Naive thymus-derived CD8-positive, alpha-beta T cell (primary cell): ENCODE measurements at places on chromosomes 7 and 10.
A peak's percentile ranks its signal among the peaks of the same experiment; 100 is the strongest.

DNA sequence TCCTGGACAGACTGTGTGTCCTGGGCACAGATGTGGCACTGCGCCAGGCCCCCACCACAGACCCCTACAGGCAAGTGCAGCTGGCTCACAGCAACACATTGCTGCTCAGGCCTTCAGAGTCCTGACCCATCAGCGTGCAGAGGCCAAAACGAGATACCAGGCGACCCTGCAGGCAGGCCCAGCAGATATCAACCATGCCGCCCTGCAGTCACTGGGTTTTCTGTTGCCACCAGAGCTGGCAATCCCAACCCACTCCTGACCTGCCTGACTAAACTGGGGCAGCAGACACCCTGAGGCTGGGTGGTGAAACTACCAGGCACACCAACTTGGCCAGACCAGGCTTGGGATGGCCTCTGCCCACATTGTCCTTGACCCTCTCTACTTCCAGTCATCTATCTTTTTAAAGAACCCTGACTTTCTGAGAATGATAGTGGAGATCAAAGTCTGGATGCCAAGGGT, 20.3 kb downstream of the ZCCHC24 start:
- DNase-seq, result no peak

DNA sequence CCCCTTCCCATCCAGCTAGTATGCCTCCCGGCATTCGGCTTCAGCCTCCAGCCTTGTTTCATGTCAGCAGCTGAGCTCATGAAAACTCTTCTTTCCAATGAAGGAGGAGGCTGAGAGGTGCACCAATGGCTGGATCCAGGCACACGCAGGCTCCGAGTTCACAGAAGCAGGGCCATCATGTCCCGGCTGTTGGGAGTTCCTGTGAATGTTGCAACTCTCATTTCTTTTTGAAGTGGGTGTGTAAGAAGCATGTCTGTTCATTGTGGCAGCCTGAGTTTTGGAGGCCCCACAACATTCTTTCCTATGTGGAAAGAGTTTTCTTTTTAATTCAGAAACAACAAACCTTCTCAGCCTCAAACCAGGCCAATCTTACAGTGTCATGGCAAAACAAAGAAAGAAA, 89.7 kb downstream of the PTPRE start:
- no peak for DNase-seq

GRCh38 chr10:128867819-128868218, 599.2 kb upstream of the MGMT start:
- no peak for DNase-seq

DNA sequence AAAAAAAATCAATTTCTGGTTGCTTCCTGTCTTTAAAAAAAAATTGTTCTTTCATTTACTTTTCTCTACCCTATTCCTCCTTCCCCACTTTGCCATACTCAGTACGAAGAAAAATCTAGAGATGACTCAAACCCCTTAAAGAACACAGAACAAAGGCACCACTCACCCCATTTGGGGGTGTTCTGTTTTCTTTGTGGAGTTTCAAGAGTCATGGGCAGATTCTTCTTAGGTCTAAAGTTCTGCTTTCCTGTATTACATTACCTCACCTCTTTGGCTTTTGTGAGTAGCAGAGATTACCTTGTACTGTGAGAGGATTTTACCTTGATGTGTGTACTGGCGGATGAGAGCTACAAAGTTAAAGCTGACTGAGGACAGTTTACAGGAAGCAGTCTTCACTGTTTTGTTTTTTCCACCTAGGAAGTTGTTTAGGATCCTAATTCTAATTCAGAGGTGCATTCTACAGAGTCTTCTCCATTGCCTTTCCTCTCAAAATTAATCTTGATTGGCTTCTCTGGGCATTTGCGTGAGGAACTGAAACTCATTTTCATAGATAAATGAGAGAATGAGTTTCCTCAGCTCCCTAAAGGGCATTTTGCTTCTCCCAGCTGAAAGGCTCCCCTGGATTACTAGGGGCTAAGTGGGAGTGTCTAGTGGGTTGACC, 20.7 kb downstream of the AVL9 start:
- no peak for DNase-seq

DNA sequence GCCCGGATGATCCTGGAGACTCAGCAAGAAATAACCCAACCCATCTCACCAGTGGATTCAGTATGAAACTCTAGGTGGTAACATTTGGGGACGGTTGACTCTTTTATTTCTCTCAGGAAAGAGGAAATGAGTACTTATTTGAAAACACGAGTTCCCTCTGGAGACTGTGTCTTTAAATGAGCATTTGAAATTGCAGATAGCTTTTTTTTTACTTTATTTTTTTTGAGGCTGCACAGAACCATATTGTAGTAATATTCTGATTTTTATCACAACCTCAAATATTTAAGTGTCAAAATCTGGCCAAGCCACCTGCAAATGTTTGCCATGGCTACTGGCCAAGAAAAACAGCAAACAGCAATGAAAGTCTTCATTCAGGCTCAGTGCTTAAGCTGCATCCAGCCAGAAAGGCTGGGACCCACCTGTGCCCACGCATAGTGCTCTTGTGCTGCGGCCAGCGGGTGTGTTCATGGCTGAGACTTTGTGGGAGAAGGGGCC, 160.8 kb downstream of the CREB5 start:
- no peak for DNase-seq

DNA sequence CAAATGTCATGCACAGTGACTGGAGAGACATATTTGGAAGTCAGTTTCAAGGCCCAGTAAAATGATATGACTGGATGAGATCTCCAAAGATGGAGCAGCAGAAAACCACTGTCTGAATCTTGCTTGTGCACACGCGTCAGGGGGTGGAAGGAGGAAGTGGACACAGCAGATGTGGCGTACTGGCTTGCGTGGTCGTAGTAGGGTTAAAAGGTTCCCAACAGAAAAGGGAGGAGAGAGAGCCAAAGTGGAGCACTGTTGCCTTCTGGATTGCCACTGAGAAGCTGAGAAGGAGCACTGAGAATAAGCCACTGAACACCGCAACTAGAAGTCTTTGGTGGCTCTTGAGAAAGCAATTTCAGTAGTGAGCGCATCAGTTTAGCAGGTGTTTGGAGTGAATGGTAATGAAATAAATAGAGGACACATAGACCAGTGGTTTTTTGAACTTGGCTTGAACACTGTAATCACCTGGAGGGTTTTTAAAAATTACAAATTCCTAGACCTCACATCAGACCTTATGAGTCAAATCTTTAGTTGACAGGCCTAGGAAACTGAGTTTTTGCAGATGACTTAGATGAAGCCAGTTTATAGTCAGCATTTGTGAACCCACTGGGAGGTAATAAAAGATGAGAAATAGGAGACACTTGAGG, 227.3 kb downstream of the PTEN start:
- DNase-seq, result no peak

GRCh38 chr7:34523226-34523918, 134.6 kb upstream of the NPSR1 start:
- no peak for DNase-seq

GRCh38 chr10:95767884-95768556, 12.1 kb downstream of the ENTPD1 start:
- DNase-seq, result no peak

DNA sequence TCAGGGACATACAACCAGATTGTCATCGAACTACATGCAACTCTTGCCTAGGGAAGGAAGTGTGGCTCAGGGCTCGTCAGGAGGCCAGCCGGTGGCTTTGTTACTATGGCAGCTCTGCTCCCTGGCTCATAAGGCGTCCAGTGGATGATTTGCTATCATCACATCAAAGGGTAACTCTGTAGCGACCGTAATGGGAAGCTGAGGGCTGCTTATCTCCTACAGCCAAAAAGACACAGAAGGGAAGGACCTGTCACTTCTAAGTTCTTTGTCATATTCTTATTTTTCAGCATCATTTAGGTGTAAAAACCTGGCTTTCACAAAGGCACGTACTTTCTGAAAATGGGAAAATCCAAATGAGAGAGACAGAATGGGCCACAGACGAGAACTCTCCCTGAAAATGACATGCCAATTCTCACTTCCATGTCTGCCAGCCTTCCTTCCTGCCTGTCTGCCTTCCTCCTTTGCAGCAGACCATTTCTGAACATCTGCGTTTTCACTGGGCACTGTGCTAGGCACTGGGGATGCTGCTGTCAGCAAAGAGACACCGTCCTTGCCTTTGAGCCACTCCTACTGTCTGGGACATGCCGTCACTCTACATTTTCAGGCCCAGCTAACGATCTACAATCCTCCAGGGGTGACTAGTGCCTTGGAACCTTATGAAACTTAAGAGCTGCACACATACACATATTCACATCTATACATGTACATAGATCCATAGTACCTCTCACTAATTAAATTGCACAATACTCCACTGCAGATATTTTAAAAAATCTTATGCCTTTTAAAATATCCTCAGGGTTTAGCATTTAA, 26.9 kb downstream of the ENKUR start:
- DNase-seq, result no peak

DNA sequence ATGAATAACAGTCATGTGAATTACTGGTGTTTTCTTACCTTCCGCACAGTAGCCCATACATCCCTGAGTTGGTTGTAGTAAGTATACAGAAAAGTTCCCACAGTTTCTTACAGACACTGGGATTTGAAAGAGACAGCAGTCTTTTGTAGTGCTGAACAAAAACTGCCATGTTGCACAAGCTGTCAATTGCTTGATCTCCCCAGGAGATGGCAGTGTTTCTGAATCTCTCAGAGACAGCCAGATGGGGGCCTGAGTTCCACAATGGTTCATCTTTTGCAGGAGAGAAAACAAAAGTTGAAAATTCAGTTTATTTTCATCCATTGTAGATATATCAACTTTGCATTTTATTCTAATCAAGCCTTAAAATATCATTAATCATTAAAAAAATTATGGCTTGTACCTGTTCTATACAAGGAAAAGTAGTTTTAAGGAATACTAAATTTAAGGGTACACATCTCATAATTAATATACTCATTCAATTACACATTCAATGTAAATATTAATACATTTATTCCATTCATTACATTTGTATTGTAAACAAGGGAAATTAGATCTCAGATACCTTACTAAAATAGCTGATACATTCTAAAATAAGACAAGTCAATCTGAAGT, 14.5 kb downstream of the VWDE start:
- DNase-seq, result peak; percentile 10

- DNase-seq, result no peak
These were observed 216.3 kb downstream of the GFRA1 start for GRCh38 chr10:116056445-116057293.

GRCh38 chr10:3813986-3814837, 29.2 kb upstream of the KLF6 start:
- DNase-seq, result no peak

DNA sequence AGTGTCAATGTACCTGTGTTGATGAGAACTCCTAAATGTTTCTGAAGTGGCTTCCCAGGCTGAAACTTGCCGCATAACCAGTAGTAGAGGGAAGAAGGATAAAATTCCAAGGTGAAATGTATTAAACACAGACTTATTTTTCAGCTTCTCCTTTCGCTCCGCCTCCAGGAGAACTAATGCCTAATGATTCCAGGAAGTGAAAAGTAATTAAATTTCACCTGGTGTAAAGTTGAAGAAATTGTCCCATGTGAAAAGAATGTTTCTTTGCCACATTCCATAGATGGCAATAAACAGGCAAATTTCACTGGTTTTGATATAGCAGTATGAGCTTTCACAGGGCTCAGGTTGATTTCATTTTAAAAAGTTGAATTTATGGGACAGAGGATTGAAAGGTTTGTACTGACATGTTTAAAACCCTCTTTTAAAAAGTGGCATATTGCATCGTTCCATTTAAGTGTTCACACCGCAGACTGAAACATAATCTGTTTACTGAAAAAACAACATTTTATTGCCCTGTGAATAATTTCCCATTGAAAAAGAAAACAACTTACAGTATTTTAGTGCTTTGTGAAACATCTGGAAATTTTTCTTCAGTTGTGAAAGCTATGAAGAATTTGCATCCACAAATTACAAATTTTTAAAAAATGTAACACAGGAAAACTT, 453.4 kb upstream of the NFE2L3 start:
- no peak for DNase-seq

DNA sequence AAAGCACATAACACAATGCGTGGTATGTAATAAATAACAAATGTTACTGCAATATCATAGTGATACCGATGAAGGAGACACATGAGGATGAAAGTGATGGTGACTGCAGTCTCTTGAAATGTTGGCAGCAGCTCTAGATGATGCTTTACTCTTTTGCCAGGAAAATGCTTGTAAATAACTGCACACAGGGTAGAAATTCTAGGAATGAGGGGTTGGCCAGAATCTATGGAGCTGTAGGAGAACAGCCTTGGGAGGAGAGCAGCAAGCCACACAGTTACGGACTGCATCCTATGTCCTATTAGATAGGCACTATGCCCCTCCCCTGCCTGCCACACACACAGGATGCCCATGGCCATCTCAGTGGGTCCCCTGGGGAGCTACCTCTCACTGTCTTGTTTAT, 97.6 kb upstream of the GSDME start:
- DNase-seq, result no peak

DNA sequence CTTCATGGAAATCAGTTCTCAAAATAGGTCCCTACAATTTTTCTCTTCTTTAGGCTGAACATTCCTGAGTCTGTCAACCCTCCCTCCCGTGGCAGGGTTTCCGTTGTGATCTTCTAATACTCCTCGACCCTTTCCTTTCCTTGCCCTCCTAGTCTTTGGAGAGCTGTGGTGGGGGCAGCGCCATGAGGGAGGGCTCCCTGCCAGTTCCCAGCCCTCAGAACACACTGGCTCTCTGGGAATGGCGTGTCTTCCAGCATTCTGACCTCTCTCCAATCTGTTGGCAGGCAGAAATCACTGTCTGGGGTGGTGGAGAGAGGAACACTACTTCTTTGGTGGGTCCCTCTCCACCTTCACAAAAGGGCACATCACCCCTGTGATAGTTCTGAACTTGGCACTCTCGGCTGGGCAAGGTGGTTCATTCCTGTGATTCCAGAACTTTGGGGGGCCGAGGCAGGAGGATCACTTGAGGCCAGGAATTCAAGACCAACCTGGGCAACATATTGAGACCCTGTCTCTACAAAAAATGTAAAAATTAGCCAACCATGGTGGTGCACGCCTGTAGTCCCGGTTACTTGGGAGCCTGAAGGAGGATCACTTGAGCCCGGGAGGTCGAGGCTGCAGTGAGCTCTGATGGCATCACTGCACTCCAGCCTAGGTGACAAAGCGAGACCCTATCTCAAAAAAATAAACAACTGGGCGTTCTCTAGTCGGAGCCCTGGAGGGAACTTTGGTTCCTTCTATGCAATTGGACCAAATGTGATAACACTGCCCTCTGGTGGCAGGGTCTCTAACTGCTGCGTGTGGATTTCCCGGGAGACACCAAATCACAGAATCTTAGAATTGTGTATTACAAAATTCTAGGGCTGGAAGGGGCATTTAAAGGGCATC, 13.1 kb upstream of the ARPC1A start:
- DNase-seq, result peak; percentile 72

DNA sequence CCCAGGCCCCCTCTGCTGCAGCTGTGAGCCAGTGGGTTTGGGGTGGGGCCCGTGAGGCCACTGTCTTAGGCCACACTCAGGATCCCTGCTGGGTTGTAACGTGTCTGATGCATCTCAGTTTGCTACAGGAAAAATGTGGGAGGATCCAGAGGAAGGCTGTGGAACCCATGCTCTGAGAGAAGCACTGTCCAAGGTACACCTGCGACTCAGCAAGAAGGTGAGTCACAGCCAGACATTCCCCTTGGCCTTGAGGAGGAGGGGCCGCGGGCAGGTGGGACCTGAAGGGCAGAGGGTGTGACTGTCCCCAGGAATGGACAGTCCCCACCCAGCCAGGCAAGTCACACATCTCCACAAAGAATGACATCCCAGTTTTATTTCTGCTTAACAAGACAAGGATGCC, 27.8 kb upstream of the C10orf120 start:
- no peak for DNase-seq

GRCh38 chr10:29600067-29600466, 34.7 kb downstream of the SVIL start:
- DNase-seq, result no peak

- no peak for DNase-seq
These were observed 261.0 kb downstream of the HDAC9 start for GRCh38 chr7:18756378-18757050.

GRCh38 chr7:30700941-30701340, 18.7 kb upstream of the CRHR2 start:
- no peak for DNase-seq
